Nephron progenitor cell (in vitro differentiated cells): ENCODE measurements at places on chromosomes 2 and 18.

DNA sequence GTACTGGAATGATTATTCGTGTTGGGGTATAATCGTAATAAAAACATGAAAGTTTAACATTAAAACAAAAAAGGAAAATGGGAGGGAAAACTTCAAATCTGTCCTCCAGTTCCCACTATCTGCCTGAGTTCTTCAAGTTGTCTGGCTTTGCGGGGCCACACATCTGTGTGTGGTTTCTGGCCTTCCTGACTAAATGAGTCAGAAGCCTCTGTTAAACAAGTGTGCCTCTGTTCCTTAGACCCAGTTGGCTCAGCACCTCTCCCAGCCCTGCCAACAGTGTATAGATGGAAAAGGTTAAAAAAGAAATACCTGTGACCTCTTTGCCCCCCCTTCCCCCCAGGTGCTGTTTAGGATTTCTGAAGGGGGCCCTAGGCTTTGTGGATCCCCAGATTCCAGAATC lies 30.2 kb downstream of the XDH start:
- no peak for DNase-seq

DNA sequence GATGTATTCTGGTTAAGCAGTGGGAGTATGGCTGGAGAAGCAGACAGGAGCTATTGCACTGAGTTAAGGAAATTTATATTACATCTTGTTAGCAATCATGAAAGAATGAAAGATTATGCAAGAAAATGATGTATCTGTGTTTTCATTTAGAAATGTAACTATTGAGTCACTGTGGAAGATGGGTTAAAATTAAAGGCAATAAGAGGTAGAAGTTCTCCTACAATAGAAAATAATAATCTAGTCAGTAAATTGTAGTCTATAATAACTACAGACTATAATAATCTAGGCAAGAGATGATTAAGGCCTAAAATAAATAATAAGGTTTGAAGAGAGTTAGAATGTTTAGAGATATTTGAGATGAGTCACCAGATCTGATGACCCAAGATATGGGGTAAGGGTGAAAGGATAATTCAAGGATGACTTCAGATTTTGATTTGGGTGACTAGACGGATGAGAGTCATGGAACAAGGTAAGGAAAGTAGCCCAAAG lies 371.9 kb upstream of the KCNH7 start:
- no peak for DNase-seq

- no peak for DNase-seq
These were observed 180.3 kb downstream of the VAPA start for GRCh38 chr18:10094154-10094553.

DNA sequence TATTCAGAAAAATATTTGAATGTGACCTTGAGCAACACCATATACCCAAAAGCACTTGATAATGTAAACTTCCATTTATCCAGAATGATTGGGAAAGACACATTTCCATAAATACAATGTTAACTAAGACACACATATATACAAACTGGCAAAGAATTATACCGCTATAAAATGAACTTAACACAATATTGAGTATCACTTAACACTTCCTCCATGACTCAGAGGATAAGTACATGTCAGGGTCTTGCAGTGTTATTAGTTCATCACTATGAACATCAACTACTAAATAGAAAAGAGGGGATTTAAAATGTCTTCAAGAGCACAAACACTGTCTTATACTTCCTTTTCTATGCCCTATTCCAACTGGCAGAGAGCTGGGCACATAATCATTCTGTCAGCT lies 18.6 kb downstream of the WDSUB1 start:
- no peak for DNase-seq

GRCh38 chr2:37711308-37711731 lies 39.9 kb upstream of the CDC42EP3 start:
- DNase-seq: no peak

GRCh38 chr2:48274040-48274439 lies 255.9 kb upstream of the STON1 start:
- no peak for DNase-seq

- DNase-seq: no peak
These were observed 24.3 kb upstream of the ASPRV1 start for GRCh38 chr2:69985688-69986087.

DNA sequence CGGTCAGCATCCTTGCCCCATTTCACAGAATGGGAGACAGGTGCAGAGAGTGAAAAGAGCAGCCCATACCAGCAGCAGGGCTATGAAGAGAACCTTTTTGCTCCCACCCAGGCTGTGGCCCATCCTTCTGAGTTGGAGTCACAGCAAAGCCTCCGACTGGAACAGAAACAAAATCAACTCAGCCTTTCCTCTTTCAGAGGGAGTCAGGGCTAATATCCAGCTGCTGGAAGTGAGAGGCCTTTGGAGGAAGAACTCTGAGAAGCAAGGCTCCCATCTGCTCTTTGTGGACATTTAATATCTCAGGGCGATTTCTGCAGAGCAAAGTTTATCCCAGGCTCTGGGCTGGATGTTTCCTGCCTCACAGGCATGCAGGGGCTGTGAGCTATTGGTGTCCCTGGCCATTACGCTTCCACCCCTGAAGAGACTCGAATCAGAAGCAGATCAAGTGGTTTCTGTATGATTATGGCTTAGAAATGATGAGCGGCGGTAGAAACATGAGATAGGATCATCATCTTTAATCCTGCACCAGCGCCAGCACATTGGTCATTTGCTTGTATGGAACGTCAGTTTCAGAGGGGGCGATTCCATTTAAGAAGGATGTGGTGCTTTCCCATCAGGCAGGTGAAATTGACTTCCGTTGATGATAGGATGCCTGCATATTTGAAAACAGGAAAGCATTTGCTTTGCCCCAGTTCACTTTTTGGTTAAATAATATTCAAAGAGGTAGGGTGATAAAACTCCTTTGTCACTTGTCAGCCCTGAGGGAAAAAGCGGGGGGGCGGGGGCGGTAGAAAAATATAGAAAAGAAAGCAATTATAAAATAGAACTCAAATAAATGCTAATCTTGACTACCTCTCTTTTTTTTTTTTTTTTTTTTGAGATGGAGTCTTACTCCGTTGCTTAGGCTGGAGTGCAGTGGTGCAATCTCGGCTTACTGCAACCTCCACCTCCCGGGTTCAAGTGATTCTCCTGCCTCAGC lies 152.4 kb downstream of the LRRC30 start:
- no peak for DNase-seq

DNA sequence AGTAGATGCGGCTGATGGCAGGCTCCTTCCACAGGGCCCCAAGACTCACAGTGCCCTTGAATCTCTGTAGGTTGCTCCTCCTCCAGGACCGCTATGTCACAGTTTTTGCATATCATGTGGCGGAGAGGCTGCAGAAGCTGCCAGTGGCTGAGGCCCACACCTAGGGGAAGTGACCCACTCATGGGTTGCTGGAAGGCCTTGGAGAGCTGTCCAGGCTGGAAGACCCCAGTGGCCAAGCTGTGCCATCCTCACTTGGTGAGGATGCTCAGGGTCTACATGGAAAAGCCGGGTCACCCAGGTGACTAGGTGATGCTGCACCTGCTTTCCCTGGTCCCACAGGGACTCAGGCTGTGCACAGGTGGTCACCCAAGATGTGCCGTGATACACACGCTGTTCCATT lies 90.6 kb downstream of the SEPTIN10 start:
- DNase-seq: no peak

GRCh38 chr2:99101697-99102096 lies 39.8 kb upstream of the C2orf15 start:
- no peak for DNase-seq

DNA sequence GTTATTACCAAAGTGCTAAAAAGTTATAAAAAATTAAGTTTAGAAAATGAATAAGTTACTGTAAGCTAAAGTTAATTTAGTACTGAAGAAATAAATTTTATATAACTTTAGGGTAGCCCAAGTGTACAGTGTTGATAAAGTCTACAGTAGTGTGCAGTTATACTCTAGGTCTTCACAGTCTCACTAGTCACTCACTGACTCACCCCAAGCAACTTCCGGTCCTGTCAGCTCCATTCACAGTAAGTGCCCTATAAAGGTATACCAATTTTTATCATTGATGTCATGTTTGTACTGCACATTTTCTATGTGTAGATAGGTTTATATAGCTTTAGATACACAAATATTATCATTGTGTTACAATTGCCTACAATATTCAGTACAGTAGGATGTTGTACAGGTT lies 518.3 kb upstream of the PIK3C3 start:
- DNase-seq: no peak

GRCh38 chr2:108570416-108570815 lies 36.1 kb downstream of the LIMS1 start:
- DNase-seq: no peak

- no peak for DNase-seq
These were observed 1.8 kb downstream of the DPP4 start for GRCh38 chr2:162072181-162072702.

- DNase-seq: no peak
These were observed 33.4 kb upstream of the ITGA6 start for GRCh38 chr2:172394002-172394401.

DNA sequence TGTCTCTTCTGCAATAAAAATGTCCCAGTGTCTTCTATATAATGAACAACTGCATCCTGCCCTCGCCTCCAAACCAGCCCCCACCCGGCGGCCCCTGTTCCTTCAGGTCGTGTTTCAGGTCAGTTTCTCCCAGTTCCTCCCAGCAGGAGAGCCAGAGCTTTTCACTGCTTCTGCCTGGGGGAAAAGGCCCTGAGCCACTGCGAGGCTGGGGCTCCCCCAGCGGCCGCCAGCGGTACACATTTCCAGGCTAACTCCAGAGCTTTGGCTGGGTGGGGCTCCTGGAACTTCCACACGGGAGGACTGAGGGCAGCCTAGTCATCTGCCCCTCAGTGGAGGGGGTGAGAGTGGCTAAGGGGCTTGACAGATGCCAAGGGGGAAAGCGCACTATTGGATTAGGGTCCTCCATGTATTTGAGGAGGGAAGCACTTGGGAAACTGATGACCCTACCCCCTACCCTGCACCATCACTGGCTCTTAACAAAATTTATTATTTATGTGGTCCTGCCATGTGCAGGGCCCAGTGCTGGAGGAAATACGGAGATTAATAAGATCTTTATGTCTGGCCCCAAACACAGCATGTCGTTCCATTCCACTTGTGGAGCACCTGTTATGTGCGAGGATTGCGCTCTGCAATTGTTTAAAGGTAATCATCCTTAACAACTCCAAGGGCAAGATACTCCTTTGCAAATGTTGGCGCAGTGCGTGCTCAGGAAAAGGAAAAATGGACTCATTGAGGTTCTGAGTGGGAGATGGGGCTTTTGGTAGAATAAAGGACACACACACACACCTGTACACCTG lies 17.3 kb upstream of the CYS1 start:
- DNase-seq: peak; percentile 71

DNA sequence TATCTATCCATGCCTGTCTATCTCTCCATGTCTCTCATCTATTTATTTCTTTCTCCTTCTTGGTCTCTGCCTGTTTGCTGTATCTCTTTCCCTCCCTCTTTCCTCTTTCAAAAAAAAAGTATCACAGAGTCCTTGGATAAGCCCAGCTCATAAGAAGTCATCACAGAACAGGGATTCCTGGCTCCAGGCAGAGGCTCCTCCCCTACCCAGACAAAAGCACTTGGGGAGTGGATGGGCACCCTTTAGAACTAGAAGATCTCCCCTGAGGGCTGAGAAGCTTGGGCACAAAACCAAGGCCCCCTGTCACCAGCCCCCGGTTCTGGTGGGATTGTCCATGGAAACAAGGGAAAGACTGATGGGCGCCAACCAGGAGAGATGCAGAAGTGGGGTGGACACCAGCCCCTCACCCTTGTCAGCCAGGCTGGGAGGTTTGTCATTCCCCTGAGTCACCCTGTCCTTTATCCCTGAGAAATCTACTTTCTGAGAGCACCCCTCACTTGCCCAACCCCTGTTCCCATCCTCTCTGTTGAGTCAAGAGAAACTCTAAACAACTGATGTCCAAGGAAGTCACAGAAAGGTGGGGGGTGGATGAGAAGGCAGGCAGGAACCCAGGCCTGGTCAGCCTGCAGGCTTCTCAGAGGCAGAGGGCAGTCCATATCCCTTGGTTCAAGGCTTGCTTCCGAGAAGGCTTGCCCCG lies 127.1 kb downstream of the TNS1 start:
- no peak for DNase-seq

DNA sequence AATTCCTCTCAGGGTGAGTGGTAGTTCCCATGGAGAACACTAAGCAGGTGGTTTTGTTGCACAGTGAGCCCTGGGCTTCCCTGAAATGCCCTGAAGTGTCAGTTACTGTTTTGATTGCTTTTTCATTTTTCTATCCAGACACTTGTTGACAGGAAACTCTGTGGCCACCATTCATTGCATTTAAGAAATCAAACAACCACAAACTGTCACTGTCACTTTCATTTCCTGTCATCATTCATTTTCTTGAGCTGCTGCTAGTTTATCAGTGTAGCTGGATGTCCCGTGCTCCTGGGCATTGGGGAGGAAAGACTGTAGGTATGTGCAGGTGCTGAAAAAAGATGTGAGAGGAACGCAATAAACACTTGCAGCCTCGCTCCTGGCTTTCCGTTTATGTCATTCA lies 891.6 kb upstream of the ZEB2 start:
- no peak for DNase-seq

GRCh38 chr18:48308027-48308635 lies 101.1 kb downstream of the ZBTB7C start:
- DNase-seq: no peak

DNA sequence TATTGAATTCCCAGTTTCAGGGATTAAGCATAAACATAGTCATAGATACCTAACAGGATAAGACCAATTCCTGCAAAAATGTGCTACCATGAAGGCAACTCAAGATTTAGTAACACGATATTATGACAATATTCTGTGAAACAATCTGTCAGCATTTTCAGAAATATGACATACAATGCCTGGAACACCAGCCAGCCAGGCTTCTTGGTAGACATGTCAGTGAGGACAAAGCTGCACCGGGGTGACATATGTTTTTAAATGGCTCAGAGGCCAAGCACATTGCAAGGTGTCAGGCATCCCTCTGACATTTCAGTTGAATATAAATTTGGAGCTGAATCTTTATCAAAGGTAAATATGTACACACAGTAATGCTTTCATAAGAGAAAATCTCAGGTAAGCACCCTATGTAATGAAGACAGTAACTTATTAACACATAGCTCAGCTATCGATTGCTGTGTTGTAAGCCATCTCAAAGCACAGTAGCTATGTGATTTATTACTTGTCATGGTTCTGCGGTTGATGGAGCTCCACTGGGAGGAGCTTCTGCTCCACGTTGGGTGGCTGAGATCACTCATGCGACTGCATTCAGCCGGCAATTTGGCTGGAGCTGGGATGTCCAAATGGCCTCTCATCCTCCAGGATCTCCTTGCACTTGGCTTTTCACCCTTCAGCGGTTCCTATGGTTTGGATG lies 31.9 kb upstream of the EML6 start:
- no peak for DNase-seq

- no peak for DNase-seq
These were observed 292.6 kb downstream of the TGIF1 start for GRCh38 chr18:3742541-3742940.

- DNase-seq: no peak
These were observed 71.7 kb upstream of the WDR75 start for GRCh38 chr2:189369566-189369965.

- no peak for DNase-seq
These were observed 5.4 kb downstream of the B3GNT2 start for GRCh38 chr2:62201307-62201706.

- DNase-seq: no peak
These were observed 353.9 kb upstream of the GYPC start for GRCh38 chr2:126302043-126302442.

- no peak for DNase-seq
These were observed 138.8 kb downstream of the CNTNAP5 start for GRCh38 chr2:124163840-124164239.

GRCh38 chr2:65186872-65187851 lies 40.5 kb upstream of the ACTR2 start:
- peak; percentile 78 for DNase-seq

- DNase-seq: no peak
These were observed 77.0 kb upstream of the UBXN4 start for GRCh38 chr2:135664623-135665068.

- peak; percentile 36 for DNase-seq
These were observed 602 bp downstream of the SNX17 start for GRCh38 chr2:27370816-27371620.
